GF-D8 (cell line): ENCODE measurements at places on chromosomes 4 and X.
A peak's percentile ranks its signal among the peaks of the same experiment; 100 is the strongest.

DNA sequence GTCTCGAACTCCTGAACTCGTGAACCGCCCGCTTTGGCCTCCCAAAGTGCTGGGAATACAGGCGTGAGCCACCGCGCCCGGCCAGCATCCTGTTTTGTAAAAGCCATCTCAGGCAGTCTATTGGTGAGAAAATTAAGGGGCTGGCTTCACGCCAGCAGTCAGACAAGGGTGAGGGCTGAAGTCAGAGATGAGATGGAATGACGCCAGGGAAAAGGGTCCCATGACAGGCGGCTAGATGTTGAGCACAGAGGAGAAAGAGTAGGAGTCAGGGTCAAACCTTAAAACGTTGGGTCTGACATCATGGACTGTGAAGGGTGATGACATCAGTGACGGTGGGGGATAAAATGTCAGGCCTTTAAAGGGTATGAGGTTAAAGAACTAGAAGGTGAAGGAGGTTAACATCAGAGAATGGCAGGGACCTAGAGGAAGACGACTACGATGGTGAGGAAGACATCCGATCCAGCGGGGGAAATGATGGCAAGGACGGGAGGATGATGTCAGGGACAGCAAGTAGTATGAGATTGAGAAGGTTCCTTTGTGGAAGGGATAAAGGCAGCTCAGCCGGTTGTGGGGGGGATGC, 504 bp upstream of the RBM3 start:
- no peak for DNase-seq

DNA sequence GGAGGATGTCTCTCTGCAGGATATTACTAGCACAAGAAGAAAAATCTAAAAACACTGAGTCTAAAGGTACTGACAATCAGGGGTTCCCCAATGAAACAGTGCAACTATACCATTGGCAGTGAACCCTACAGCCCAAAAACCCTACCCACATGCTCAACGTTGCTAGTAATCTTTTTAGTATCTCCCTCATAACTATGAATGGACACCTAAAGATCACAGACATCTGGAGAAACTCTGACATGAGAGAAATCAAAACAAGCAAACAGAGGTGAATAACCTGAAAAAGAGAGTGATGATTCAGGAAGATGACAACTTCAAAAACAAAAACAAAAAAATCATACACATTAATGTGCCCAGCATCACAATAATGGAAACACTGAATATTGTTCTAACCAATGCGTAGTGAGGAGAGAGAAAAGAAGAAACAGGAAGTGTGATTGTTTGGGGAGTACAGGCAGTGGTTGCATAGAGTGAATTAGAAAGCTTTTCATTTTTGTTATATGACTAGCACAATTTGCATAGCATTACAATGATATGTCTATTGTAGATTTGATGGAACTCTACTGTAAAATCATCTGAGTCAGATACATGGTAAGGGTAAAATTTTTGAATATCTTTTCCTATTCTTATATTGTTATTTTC, 78.9 kb upstream of the FMR1 start:
- DNase-seq = no peak

DNA sequence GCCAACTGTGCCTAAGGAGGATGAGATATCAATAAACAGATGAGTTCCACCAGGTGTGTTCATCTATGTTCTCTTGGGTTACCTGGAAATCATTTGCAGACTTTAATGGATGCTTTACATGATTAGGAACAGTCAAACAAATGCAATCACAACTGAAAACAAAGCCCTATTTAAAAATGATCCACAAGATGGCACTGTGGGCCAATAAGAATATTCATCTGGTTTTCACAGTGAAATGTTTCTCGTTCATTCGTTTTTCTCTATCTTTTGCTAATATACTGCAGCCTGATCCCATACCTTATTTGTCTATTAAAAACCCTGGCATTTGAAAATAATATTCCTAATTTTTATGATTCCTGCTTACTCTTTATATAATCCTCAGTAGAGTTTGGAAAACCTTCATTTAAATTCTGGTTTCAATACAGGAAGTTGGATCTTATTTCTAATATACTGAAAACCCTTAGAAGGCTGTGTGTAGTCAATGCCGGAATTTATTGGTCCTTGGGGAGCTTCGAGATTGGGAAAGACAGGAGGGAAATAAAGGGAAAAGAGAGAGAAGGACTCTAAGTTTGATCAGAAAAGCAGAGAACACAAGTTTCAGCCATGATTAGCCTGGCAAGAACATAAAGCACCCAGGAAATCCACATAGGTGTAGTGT, 63.8 kb upstream of the TAPT1 start:
- no peak for DNase-seq

- DNase-seq = no peak
These were observed 55.8 kb downstream of the DCTD start for GRCh38 chr4:182861346-182861745.

DNA sequence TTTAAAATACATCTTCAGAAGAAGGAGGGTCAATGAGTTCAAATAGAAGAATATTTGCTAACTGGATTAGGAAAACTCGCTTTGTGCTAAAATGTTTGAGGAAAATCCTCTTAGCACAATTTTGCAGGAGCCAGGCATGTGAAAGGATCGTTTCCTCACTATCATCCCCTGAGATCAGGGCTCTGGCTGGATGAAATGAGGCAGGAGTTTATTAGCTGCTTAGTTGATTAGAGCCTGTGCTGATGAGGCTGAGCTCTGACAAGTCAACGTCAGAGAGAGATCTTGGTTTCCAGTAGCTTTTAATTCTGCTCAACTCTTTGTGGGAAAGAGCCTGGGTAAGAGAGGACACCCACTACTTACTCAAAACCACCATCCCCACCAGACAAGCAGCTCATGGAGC, 8.0 kb upstream of the DRD5 start:
- DNase-seq = no peak

DNA sequence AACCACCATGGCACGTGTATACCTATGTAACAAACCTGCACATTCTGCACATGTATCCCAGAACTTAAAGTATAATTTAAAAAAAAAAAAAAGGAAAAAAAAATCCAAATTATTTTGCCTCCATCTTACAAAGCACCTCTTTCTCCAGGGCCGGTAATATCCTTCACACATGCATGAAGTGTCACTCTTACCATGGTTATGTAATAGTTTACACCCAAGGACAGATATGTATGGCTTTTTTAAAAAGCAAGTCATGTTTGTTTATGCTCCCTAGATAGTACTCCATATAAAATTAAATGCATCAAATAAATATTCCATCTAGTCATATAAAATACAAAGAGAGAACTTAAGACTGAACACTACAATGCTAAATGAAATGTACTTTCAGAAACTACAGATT, 22.5 kb downstream of the CHIC2 start:
- DNase-seq = no peak

DNA sequence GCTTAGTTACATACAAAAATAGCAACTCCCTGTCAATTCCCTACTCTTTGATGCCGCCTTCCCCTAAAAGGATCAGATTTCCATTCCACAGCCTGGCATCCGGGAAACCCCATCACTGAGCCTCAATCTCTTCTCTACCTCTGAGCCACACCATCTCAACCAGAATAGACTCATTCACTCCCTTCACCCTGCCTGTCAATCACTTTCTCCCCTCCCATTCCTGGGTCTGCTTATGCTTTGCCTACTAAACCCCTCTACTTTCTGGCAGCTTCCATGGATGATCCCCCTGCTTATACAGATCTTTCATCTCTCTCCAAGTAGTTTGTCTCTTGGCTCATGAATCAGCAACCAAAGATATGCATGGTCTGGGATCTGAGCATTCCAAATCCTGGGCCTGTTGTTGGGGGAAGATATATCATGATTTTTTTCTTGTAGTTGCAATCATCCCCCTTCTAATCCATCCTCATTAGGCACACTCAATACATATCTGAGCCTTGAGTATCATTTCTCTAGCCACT, 2.6 kb downstream of the AMER1 start:
- no peak for DNase-seq

DNA sequence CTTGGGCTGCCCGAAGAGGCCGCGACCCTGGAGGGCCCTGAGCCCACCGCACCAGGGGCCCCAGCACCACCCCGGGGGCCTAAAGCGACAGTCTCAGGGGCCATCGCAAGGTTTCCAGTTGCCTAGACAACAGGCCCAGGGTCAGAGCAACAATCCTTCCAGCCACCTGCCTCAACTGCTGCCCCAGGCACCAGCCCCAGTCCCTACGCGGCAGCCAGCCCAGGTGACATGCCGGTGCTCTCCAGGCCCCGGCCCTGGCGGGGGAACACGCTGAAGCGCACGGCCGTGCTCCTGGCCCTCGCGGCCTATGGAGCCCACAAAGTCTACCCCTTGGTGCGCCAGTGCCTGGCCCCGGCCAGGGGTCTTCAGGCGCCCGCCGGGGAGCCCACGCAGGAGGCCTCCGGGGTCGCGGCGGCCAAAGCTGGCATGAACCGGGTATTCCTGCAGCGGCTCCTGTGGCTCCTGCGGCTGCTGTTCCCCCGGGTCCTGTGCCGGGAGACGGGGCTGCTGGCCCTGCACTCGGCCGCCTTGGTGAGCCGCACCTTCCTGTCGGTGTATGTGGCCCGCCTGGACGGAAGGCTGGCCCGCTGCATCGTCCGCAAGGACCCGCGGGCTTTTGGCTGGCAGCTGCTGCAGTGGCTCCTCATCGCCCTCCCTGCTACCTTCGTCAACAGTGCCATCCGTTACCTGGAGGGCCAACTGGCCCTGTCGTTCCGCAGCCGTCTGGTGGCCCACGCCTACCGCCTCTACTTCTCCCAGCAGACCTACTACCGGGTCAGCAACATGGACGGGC, 579 bp downstream of the ABCD1 start:
- no peak for DNase-seq

DNA sequence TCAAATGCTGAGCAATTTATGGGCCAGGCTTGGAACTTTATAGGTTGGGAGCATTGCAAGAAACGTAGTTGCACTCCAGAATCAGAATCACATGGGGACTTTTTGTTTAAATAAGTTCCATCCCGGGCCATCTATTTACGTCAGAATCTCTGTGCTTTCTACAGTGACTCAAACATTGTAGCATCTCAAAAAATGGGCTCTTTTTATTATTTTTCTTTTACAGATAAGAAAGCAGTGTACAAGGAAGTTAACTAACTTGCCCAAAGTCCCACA, 10.2 kb downstream of the CC2D2A start:
- DNase-seq = no peak

DNA sequence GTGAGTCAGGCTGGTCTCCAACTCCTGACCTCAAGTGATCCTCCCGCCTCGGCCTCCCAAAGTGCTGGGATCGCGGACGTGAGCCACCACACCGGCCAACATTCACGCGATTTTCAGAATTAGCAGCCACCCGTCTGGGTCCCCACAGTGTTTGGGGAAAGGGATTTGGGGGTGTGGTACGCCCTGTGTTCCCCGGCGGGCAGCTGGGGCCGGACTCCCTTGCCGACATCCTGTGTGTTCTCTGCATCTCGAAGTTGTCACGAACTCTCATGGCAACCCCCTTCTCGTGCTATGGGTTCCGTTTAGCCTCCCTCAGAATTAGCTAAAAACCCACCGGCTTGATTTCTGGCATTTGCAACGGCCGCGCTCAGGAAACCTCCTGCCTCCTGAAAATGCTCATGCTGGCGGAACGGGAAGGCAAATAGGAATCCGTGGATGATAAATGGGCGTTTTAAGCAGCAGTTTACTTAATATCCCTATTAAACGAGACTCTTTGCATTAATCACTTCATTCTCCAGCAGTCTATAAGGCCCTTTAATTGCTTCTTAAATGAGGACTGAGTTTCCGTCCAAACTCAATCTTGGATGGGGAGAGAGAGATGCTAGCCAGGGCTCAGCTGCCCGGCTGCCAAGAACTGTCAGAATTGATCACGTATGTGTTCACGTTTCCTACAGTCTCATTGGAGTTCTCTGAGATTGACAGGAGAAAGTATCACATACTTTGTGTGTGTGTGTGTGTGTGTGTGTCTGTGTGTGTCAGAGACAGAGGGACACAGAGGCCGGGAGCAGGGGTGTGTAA, 78.9 kb upstream of the PPP2R3B start:
- DNase-seq = no peak

DNA sequence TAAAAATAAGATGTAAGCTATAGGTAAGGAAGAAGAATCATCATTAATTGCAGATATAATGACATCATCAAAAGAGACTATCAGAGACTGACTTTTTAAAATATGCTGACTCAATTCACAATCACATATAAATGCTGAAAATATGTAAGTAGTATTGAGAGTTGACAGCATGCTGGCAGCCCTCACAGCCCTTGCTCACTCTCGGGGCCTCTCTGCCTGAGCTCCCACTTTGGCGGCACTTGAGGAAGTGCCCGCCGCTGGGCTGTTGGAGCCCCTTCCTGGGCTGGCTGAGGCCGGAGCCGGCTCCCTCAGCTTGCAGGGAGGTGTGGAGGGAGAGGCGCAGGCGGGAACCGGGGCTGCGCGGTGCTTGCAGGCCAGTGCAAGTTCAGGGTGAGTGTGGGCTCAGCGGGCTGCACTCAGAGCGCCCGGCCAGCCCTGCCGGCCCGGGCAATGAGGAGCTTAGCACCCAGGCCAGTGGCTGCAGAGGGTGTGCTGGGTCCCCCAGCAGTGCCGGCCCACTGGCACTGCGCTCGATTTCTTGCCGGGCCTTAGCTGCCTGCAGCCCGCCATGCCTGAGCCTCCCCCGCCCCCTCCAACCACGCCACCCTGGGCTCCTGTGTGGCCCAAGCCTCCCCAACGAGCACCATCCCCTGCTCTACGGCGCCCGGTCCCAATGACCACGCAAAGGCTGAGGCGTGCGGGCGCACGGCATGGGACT, 68.9 kb downstream of the RAB28 start:
- no peak for DNase-seq

DNA sequence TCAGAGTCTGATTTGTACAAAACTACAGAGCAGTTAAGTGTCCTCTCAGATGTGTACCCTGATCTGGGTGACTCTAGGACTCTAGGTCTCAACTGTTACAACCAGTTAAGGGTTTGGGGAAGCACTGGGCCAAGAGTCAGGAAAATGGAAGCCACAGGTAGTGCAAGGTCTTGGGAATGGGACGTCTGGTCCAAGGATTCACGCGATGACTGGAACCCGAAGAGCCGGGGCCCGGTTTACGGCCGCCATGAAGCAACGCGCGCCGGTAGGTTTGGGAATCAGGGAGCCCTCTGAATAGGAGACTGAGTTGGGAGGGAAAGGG, 321 bp upstream of the HPRT1 start:
- DNase-seq = no peak

DNA sequence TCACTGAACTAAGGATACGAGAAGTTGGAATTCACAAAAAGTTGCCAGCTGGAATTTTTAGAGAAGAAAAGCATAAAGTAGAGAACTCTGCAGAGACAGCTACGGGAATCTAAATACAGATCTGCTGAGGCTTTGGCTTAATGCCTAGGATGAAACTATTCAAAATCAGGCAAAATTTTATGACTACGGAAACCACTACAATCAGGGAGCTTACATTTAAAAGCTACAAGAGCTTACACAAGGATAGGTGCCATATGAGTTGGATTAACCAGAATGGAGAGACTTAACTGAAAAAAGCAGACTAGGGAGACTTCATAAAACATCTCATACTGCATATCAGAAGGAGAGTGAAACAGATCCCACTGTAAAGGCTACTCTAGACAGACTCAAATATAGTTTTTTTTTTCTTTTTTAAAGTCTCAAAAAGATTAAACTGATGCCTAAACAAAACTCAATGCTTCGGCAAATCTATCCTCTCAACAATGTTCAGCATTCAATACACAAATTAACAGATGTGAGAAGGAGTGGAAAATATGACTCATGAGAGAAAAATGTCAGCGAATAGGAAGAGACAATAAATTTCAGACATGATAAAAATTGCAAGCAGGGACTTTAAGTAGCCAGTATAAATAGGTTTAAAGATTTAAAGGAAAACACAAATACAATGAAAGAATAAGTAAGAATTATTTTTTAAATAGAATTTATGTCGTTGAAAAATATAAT, 586.1 kb downstream of the FSTL5 start:
- DNase-seq = no peak

GRCh38 chr4:128286474-128287058, 1.0 kb downstream of the PGRMC2 start:
- peak; percentile 52 for DNase-seq
